ENCODE measurements at places on chromosomes 4 and X.

DNA sequence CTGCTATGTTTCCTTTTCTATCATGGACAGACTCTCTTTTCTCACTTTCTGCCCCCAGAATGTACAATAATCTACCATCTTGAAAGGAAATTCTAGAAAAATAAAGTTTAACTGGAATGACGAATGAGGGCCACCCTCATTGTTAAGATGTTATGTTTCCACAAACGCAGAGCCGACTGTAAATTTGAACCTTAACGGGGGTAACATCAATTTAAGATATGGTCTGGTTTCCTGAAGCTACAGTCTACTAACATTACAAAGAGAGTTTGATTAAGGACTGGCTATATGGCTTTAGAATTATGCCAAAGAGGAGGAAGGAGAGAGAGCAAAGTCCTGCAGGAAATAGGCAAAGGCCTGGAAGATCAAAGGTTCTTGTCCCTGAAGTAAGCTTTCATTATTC is 227.2 kb downstream of the USP46 start:
- no peak for DNase-seq

DNA sequence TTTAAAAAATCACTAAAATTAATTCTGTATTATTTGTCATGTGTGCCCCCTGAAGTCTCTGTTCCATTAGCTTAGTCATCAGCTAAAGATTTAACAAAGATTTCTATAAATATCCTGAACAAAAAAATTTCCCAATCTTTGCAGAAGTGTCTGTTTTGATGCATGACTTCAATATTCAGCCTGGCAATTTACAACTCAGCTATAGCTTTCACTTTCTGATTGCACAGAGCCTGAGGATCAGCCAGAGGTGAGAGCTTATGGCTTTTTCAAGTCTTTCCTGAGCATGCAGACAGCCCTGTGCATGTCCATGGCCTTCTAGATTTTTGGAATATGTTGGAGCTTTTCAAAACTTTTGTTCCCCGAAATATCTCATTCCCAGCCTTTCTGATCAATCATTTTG is 420.1 kb downstream of the ZNF674 start:
- peak; percentile 47 for DNase-seq

DNA sequence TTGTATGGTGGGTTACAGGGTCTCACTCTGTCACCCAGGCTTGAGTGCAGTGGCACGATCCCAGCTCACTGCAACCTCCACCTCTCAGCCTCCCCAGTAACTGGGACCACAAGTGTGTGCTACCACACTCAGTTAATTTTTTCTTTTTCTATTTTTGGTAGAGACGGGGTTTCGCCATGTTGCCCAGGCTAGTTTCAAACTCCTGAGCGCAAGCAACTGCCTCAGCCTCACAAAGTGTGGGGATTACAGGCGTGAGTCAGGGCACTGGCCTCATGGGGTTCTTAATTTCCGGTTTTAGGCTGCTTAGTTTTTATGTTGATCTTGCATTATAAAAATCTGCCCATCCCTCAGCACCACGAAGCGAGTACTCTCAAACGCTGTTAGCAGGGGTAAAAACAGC is 6.7 kb downstream of the BCAP31 start:
- no peak for DNase-seq

DNA sequence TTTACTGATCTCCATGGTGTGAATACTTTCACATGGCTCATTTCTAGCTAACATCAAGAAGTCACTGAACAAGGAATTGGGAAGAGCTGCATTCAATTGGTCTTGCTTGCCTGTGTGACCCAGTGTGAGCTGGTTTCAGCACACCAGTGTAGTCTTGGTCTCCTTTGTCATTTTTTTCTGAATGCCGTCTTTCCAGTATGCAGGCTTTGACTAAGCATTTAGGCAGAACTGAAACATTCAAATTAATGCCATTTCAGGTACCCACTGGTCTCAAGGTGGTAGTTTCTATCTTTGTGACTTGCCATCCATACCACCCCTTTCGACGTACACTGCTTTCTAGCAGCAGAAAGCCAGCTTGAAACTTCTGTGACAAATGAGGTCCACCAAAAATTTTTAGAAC is 550.5 kb upstream of the BOD1L1 start:
- DNase-seq, result no peak

DNA sequence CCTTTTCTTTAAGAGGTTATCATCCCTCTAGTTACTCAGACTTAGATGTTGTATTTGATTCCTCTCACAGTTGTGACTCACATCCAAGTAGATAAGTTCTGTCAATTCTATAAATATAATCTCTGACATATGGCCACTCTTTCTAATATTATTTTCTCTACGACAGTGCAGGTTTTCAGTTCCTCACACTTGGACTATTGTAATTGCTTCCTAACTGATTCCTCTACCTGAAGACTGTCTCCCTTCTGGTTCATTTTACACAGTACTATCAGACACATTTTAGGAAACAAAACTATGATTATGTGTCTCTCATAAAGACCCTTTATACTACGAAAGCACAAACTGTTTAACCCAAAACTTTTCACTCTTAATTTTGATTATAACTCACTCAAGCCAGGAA is 31.3 kb upstream of the GNRHR start:
- no peak for DNase-seq

DNA sequence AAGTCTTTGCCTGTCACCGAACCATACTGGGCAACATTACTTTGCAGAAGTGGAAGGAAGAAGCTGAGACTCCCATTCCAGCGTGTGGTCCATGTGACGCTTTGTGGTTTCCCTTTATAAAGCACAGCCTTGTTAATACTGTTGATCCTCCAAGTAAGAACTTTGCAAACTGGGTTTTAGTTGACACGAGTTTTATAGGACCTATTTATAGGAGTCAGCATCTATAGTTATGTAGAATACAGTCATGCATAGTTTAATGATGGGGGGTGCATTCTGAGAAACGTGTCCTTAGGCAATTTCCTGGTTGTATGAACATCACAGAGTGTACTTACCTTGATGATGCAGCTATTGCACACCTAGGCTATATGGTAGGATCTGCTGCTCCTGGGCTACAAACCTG is 1879.4 kb upstream of the TENM3 start:
- DNase-seq, result no peak

DNA sequence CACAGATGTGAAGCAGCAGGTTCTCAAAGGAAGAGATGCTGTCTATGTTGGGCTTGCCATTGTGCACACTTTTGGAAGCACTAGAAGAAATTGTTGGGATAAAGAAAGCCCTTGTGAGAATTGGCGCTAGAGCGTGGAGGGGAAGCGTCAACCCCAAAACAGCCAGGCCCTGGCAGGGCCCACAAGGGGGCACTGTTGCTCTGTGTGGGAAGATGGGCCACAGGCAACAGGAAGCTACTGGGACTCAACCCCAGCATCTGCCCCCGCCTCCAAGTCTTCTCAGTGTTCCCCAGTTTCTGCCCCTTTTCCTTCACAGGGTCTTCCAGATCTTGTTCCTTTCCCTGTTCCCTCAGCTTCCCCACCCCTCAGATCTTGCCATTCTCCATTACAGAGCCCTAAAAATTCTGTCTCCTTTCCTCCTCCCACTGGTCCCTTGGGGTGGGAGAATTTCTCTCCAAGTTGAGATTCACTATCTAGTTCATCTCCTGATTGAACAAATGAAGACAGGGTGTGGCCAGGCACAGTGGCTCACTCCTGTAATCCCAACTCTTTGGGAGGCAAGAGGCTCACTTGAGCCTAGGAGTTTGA is 85.5 kb downstream of the STARD8 start:
- DNase-seq, result peak; percentile 3

DNA sequence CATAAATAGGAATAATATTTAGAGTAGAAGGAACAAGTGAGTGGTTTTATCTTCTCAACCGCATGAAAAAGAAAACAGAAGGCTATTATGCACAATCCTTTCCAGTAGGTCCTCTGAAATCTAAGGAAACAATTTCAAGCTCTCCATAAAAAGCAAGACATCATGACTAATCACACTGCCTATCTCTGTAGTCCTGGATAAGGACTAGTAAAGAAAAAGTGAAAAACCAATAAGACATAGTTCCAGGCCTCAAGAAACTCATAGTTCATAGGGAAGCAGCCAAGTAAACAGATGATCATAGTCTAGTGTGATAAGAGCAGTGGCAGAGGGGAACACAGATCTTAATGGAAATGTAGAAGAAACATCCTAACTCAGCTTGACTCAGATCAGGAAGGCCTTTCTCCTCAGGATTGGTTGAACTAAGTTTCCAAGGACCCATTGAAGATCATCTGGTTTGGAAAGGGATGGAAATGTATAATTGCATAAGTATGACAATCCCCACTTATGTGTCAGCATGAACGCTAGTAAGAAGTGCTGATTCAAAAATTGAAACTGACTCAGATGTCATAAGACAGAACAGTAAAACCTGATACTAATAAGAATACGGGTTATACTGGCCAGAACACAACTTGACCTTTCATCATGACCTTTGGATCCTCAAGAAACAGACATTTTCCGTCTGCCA is 155.3 kb downstream of the GRIA3 start:
- DNase-seq, result no peak

DNA sequence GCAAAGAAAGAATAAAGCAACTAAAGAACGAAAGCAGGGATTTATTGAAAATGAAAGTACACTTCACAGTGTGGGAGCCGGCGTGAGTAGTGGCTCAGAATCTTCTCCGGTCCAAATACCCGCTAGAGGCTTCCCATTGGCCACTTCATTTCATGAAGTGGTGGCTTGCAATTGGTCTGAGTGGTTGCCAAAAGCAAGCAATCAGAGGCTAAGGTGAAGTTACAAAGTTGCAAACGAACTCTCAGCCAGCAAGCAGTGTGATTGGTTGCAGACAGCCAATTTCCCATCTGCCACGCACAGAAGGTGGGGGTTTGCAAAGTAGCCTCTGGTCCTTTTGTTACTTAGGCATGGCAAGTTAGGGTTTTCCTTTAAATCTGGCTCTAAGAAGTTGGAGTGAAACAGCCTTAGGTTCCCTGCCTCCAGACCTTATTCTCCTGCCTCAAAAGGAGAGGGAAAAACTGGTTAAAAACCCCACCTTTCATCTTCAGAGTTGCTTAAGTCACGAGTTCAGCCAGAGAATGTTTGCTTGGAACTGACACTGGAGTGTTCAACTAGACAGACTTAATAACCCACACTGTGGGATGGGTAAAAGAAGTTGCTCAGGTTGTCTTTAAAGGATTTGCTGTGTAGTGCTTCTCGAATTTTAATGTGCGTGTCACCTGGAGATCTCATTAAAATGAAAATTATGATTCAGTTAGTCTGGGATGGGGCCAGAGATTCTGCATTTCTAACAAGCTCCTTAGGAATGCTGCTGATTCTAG is 6.9 kb upstream of the CLOCK start:
- DNase-seq, result no peak

DNA sequence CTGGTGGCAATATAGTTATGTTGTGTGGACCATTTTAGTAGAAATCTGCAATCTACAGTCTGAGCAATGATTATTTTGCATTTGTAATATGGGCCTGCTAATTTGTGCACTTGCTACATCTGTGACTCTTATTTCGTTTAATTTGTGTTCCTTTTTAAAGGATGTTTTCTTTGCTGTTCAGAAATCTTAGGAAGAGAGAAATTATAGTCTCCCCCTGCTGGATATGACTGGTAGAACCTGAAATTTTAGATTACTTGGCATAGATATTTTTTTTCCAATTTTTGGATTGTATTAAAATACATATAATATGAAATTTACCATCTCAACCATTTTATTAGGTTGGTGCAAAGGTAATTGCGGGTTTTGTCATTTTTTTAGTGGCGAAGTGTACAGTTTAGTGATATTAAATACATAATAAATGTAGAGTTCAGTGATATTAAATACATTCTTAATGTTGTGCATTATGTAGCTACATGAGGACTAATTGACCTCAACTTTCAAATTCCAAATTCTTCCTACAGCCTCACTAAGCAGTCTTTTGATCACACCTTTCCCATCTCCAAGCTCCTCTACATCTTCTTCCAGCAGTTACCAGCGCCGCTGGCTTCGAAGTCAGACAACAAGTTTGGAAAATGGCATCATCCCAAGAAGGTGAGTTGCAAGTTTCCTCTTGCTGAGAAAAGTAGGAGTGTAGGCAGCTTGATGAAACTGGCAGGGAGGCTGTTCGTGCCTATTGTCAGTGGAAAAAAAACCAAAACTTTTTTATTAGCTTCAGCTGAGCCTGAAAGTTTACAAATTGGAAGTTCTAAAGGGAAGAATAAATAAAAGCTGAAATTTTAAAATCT is 82.2 kb downstream of the FNIP2 start:
- DNase-seq, result no peak

GRCh38 chrX:17535229-17535628 is 160.2 kb downstream of the NHS start:
- no peak for DNase-seq

DNA sequence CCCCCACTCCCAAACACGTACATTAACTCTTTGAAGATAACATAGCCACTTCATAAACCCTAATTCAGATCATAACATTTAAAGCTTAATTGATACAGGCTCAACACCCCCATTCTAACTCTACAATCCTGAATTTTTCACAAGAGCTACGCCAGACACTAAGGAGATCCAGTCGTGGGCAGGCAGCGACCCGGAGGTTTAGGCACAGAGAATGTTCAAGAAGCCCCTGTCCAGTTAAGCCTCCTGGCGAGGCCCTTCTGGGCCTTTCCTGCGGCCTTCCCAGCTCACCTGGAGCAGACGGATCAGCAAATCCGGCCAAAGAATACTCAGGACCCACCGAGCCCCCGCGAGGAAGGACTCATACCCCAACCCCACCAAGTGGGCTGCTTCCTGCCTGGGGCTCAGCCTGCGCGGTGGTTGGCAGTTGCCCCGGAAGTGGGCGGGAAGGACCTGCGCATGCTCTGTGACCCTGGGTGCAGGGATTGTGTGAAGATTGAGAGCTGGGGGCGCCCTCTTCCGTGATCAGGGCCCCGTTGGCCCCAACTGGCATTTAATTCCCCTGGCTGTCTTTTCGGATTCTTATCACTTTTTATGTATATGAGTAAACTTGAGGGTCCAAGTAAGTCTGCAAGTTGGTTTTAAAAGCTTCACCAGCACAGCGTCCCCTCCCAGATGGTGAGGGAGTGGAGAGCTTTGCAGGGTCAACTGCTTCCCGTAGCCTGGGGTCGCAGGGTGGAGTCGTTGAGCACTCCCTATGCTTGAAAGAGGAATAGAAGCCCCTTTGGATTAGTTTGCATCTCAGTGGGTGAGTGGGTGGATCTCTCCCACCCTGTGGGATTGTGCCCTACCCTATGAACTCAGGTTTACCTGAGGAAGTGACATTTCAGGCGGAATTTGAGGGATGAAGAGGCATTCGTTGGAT is at the start of gene TRIM61:
TRIM61 (minus strand) TSS at position 415 of the 922 bp plus-strand sequence. CDS start 7,655 bp downstream, outside the sequence.
- DNase-seq, result peak; percentile 8

- DNase-seq, result no peak
Observed at GRCh38 chr4:80831383-80832361, 198.8 kb upstream of the BMP3 start.

GRCh38 chr4:47372561-47372960 is 90.9 kb downstream of the COMMD8 start:
- DNase-seq, result no peak

GRCh38 chr4:150039274-150040127 is 38.7 kb upstream of the DCLK2 start:
- no peak for DNase-seq

- no peak for DNase-seq
Observed at GRCh38 chr4:36523182-36523581, 241.8 kb downstream of the DTHD1 start.

Measured in bone marrow (tissue), 2 donors.